ENCODE measurements at places on chromosomes 1 and 21.

GRCh38 chr1:155893389-155894142, 17.6 kb downstream of the RIT1 start:
- no peak for DNase-seq

GRCh38 chr1:210618369-210618768, 289.7 kb downstream of the HHAT start:
- DNase-seq = no peak

DNA sequence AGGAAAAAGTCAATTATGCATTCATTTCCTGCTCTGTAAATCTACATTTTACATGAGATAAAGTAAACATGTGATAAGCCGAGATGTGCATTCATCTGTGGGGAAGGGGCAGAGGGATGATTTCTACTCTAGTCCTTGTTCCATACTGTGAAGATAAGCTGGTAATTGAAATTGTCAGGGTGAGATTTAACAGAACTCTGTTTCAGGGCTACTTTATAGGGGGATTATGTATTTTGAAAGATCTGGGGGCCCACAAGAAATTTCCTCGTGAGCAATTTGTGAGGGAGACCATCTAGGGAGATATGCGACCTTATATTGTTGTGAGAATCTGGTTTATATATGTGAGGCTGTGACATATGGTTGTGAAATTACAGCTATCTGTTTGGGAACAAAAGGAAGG, 73.1 kb upstream of the KCNK1 start:
- no peak for DNase-seq

GRCh38 chr21:38277501-38278131, 20.8 kb downstream of the KCNJ15 start:
- DNase-seq = no peak

DNA sequence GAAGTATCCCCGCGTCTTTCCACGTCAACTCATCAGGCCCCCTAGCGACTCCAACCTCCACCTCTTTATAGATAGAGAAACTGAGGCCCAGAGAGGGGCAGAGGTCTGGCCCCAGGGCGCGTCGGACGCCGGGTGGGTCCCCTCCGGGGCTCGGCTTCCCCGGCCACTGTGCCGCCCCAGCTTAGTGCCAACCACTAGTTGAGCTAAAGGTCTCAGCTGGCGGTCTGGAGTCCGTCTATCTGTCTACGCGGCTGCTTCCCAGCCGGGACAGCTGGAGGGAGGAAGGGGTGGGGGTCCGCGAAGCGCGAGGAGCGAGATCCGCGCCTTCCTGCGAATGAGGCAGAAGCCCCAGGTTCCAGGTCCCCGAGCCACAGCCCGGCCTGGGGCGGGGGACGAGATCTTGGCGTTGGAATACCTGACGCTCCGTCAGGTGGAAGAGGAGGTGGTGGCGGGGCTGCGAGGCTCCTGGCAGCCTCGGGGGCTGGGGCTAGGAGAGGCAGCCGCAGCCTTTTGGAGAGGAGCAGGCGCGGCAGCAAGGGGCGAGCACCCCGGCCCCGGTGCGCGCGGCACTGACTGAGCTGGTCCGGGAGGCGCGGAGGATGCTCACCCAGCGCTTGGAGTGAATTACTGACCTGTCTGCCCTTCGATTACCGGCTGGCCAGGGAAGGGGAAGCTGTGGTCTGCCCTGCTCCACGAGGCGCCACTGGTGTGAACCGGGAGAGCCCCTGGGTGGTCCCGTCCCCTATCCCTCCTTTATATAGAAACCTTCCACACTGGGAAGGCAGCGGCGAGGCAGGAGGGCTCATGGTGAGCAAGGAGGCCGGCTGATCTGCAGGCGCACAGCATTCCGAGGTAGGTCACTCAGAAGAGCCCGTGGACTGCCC, 937 bp downstream of the PODN start:
- DNase-seq = no peak

GRCh38 chr1:16612332-16613172, 812 bp downstream of the NBPF1 start:
- no peak for DNase-seq

DNA sequence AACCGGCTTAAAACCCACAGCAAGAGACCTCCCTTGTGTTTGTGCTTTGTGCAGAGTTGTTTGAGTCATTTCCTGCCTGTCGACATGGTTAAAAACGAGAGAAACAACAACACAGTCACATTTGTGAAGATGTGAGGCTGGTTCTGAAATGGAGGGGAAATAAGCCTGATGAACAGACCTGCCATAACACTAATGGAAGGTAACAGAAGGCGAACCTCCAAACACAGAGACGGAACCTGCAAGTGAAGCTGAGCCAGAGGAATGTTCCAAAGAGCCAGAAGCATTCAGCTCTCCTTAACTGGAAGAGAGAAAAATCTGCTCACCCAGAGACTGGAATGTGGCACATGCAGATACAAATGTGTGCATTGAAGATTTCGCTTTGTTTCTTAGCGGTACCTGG, 53.2 kb upstream of the RAVER2 start:
- DNase-seq = no peak

Measured in stimulated activated CD8-positive, alpha-beta memory T cell treated with anti-CD3 and anti-CD28 coated beads, Interleukin-15, amount 100 ng/mL, for 1 hour (primary cell).